ENCODE measurements at places on chromosomes 3 and 15.

DNA sequence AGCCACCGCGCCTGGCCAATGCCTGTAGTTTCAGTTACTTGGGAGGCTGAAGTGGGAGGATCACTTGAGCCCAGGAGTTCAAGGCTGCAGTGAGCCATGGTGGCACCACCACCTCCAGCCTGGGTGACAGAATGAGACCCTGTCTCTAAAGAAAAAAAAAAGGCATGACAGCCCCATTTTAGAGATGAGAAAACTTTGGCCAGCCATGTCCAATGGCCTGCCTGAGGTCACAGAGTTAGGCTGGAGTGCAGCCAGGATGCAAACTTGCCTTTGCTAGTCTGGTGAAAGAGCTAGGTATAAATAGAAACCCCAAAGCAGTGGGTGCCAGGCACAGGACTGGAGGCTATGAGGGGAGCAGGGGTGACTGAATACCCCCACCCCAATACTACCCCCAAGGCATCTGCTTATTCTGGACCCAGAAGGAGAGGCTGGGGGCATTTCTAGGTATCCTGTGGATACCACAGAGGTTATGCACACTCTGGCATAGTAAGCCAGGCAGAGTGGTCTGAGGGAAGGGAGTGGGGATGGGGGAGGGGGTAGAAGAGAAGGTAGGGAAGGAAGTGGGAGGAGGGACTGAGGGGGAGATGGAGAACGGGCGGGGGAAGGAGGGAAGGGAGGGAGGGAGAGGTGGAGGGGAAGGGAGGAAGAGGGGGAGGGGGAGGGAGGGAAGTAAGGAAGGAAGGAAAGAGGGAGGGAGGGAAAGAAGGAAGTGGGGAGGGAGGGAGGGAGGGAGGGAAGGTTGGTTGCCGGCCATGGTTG is 16.2 kb upstream of the C15orf39 start:
- no peak for DNase-seq

DNA sequence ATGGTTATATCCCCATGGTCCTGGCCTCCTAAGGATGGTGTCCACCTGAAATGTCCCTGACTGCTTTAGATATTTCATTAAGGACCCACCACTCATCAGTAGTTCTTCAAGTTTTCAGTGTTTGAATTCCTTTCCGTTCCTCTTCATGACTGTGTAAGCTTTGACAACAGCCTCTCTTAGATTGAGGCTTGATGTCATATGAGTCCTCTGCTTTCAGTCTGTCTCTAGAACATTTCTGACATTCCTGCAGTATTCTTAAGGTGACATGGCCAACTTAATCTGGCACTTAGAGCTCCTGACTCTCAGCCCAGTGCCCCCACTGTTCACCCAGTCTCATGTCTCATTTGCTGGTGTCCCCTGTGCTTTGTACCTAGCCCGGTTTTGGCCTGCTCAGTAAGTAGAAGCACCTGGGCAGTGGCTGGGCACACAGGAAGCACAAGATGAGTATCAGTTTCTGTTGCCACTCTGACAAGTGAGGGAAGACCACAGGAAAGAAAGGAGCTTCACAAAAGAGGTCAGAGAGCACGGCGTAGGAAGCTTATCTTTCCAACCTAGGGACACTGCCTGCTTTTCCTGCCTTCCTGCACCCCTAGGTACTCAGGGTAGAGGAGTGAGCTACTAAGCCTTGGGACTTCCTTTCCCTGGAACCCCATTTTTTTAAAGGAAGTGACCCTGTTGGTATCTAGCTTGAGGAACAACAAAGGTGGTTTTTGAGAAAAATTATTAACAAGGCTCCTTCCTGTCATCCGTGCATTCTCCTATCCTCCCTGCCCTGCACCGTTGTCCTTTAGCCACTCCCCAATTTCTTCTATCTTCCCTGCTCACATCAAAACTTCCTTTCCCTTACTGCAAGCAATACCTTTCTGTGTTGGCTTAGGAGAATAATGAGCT is 103.1 kb downstream of the KLHL25 start:
- DNase-seq, result no peak

DNA sequence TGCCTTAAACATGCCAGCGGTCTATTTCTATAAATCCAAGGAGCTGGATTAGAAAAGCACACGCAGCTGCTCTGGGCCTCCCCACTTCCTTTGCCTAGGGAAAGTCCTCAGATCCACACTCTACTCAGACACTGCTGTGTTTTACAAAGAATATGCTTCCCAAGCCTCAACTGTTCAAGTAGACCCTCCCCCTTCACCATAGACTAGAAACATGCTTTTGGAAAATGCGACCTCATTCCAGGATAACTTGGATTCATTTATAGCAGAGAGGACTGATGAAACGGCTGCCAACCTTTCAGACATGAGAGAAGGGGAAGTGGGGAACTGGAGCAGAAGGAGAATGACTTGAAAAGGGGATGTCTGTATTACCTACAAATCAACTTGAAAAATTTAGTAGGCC is 64.0 kb downstream of the P3H2 start:
- DNase-seq, result no peak

- no peak for DNase-seq
Observed at GRCh38 chr3:78642226-78643035, 1125.4 kb downstream of the ROBO1 start.

DNA sequence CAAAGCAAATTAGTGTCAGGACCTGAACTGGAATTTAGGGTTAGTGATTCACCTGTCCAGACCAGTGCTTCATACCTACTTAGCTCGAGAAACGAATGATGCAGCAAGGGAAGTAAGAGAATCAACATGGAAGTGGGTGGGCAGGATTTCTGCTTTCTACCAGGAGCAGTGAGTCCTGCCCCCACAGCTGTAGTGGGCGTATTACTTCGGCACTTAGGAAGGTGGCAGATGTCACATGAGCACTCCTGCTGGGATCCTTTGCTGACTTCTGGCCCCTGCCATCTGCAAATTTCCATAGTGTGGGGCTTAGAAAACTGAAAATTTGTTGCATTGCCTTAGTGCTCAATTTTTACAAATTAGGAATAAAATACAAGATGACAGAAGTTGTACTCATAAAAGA is 31.2 kb downstream of the RYR3 start:
- DNase-seq, result peak; percentile 19

DNA sequence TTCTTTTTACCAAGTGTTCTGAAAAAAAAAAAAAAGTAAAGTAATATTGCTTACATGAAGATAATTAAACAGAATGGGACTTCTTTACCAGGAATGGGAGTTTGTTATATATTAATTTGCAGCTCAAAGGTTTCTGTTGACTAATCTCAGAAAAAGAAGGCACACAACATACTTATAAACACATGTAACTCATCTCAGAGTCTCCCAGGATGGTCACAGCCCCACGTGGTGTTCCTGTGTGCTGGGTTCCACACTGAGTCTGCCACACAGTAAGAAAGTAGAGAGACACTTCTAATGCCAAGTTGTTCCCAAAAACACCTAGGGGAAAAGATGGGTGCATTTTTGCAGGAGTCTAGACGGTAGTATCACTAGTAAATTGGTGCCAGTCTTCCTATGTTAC is 116.7 kb upstream of the ICE2 start:
- DNase-seq, result no peak

GRCh38 chr3:21889166-21889565 is 138.2 kb upstream of the ZNF385D start:
- DNase-seq, result peak; percentile 17

GRCh38 chr15:71515375-71516186 is 294.8 kb upstream of the NR2E3 start:
- no peak for DNase-seq

DNA sequence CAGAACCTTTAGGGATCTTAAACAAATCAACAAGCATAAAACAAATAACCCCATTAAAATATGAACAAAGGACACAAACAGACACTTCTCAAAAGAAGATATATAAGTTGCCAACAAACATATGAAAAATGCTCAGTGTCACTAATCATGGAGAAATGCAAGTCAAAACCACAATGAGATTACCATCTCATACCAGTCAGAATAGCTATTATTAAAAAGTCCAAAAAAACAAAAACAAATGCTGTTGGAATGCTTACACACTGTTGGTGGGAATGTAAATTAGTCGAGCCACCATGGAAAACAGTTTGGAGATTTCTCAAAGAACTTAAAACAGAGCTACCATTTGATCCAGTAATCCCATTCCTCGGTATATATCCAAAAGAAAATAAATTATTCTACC is 423.6 kb downstream of the OTOL1 start:
- DNase-seq, result no peak

- DNase-seq, result no peak
Observed at GRCh38 chr3:189685860-189686259, 54.7 kb downstream of the TP63 start.

- DNase-seq, result no peak
Observed at GRCh38 chr3:53157974-53158580, 2.9 kb upstream of the PRKCD start.

GRCh38 chr3:76470285-76470684 is 569.6 kb upstream of the ROBO2 start:
- DNase-seq, result no peak

DNA sequence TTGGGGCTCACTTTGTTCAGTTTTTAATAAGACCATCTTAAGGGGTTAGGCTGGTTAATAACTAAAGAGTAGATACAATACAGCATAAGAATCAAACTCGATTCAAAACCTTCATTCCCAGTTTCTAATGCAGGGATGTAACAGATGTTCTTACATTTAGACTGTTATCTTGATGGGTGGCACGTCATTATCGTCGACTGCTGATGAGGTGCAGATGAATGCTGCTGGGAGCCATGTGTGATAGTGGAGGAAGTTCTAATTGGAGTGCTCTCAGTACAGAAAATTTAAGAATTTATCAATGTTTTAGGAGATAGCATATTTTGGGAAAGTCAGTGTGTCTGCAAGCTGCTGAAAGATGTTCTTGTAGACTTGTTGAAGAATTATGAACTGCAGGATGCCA is 331.5 kb downstream of the PTPRG start:
- DNase-seq, result no peak

- no peak for DNase-seq
Observed at GRCh38 chr3:16801698-16802097, 83.1 kb upstream of the PLCL2 start.

DNA sequence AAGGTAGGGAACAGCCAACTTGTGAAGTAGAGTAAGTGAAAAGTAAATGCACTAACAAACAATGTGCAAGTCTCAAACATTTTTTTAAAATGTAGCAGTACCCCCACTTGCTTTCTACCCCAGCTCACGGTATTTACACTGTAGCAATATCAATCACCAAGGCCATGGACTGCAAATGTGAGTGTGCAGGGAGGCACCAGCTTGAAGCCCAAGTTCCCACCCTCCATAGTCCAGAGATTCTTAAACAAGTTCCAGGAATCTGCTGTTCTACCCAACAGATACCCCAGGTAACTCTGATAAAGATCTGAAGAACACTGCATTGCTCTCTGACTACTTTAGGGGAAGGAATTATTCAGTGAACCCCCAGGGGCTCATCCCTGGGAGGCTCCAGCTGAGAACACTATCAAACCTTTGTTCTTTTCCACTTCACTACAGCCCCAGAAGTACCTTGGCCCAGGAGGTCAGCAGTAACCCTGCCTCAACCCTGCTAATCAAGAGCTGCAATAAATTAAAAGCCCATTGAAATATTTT is 86.1 kb downstream of the FOXP1 start:
- no peak for DNase-seq

- no peak for DNase-seq
Observed at GRCh38 chr3:52408466-52408865, 36.4 kb downstream of the SEMA3G start.

DNA sequence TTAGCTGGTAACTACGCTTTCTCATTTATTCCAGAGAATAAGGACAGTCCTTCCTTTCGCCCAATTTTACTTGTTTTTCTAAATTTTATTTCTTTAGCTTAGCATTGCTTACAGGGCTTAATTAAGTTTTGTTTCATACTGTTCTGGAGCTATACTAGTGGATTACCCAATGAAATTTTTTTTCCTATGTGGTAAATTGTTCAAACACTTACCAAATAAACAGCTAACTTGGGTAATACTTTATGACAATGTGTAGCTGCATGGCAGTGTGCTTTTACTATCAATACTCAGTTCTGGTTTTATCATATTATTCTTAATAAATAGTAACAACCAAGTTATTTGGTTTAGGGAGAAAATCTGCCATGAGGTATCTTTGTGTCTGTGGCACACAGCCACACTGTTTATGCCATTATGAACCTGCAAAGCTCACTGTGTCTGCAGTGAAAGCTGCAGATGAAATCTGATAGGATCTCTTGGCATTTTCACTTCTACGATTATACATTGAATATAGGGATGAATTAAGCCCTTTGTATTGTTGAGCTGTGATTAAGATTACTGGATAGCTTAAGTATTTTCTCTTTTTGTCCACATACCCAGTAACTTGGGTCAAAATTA is 37.2 kb downstream of the UBE2E2 start:
- no peak for DNase-seq

- no peak for DNase-seq
Observed at GRCh38 chr3:141240286-141240685, 8.7 kb downstream of the PXYLP1 start.

- peak; percentile 36 for DNase-seq
Observed at GRCh38 chr3:136250903-136251460, 842 bp downstream of the PCCB start.

DNA sequence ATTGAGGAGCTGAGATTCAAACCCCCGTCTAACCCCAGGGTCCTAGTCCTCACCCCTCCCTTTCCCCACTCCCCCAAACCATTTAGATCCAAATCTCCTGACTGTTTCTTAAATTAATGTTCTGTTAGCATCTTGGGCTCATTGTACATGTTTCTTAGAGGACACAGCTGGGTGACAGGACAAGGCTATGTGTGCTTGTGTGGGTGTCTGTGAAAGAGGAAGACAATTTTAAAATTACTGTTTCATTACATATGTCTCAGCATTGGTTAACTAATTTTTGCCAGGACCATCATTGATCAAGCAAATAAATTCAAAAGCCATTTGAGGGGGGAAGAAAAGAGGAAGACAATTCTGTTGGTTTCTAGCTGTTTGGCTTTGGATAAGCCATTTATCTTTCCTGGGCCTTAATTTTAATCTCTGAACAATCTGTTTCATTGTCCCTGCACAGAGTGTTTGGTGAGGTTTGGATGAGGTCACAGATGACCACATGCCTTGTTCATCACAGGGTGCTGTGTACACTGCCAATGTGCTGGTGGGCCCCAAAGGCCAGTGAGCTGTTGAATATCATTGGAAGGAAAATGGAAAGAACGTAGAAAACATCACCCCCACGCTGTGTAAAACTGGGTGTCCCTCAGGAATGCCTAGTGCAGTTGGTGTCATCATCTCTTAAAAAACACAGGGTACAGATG is 51.9 kb downstream of the RPLP1 start:
- no peak for DNase-seq

DNA sequence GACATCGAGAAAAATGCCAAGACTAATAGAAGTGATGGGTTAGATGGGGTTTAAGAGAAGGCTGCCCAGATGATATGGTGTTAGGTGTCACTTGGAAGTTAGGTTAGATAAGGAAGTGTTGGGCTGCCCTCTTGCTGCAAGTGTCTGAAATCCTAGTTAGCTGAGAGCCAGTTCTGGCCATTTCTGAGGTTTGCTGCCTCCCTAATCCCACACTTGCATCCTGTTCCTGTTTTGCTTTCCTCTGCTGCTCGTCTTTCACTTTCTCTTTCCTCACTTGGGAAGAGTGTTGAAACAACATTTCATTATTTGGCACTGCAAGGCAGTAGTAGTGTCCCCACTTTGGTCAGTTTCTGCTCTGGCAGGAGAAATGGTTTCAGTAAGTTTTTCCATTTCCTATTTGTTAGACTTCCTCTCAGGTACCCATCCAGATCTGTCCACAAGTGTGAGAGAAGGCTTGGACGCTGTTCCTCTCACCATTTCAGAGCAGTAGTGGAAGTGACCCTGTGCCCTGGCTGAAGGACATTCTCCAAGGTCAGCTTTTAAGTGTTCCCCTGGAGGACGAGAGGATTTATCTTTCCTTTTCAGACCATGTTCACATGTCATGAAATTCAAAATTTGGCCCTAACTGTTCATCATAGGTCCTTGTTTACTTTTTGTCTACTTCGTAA is 93.3 kb downstream of the ADAMTSL3 start:
- no peak for DNase-seq

Data from glutamatergic neuron (in vitro differentiated cells).